ENCODE measurements at places on chromosomes 16 and 17. TPM values are rescaled to one million over a fixed set of nuclear protein-coding genes. Genes with fewer than 3 reads are reported as not detected.

Gene IRX6
- not detected for total RNA-seq

Gene USP43
- total RNA-seq: 2.7 TPM

Gene ITFG1
- total RNA-seq: 38.3 TPM

Gene IRX3
- 28.8 TPM for total RNA-seq

Gene FOXO3B
- not detected for total RNA-seq

Gene GSDMA
- total RNA-seq: not detected

Gene TERB1
- total RNA-seq: not detected

Gene OTOP2
- total RNA-seq: not detected

Gene KRTAP16-1
- not detected for total RNA-seq

Gene PSMD12
- 53.9 TPM for total RNA-seq

Gene RNF112
- not detected for total RNA-seq

Gene HOXB13
- total RNA-seq: 6.1 TPM

- no peak for DNase-seq
Measured at GRCh38 chr16:85041219-85042166, 13.9 kb downstream of the KIAA0513 start.

DNA sequence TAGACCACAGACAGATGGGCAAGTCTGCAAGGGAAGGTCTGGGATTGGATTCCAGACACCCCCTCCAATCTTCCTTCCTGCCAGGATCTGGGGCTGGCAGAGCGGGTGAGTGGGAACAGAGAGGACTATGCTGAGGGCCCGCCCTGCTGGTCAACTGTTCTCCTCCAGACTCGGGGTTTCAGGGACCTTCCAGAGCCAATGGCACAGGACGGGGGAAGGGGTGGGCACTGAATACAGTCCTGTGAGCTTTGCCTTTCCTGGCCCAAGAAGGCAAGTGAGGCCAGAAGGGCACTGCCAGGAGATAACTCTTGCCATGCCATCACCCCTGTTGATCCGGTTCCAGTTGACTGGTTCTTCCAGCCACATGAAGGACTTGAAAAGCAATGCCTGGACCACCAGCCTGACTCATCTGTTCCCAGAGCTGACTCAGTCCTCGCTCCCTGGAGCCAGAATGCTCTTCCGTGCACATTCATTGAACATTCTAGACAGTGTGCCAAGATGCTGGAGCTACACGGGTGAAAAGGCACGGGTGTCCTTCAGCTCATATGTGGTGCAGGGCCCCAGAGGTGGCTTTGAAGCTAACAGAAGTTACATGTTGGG is 533 bp upstream of the MEFV start:
- DNase-seq: peak; percentile 86

- DNase-seq: no peak
Measured at GRCh38 chr17:924711-925475, 54.7 kb downstream of the NXN start.

DNA sequence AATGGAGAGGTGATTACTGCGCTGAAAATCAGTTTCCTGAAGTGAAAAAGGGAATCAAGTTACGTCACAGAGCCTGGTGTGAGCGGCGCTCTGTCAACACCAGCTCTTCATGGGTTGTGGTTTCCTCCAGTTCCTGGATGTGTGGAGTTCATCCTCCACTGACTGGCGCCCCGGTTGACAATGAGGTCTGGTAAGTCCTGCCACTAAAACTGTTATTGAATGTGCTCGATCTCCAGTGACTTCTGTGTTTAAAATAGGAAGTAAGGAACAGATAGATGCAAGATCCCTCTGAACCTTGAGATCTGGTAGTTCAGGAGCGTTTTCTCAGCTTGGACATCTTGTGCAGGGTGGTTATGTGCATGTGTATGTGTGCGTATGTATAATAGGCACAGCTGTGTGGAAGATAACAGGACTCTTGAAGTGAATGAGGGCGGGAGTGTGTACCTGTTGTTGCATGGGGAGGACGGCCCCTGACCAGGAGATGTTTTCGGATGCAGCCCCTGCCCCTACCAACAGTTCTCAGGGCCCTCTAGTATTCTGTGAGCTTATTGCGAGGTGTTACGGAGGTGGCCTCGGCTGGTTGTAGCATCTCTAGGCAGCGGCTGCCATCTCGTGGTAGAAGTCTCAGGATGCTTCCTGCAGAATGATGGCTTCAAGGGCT is 22.0 kb upstream of the GOT2 start:
- DNase-seq: peak; percentile 74

GRCh38 chr17:71572343-71572742 is 548.5 kb upstream of the SOX9 start:
- no peak for DNase-seq

GRCh38 chr17:70378076-70378475 is 208.7 kb downstream of the KCNJ2 start:
- no peak for DNase-seq

GRCh38 chr17:41796121-41796895 is 9.8 kb upstream of the JUP start:
- no peak for DNase-seq

DNA sequence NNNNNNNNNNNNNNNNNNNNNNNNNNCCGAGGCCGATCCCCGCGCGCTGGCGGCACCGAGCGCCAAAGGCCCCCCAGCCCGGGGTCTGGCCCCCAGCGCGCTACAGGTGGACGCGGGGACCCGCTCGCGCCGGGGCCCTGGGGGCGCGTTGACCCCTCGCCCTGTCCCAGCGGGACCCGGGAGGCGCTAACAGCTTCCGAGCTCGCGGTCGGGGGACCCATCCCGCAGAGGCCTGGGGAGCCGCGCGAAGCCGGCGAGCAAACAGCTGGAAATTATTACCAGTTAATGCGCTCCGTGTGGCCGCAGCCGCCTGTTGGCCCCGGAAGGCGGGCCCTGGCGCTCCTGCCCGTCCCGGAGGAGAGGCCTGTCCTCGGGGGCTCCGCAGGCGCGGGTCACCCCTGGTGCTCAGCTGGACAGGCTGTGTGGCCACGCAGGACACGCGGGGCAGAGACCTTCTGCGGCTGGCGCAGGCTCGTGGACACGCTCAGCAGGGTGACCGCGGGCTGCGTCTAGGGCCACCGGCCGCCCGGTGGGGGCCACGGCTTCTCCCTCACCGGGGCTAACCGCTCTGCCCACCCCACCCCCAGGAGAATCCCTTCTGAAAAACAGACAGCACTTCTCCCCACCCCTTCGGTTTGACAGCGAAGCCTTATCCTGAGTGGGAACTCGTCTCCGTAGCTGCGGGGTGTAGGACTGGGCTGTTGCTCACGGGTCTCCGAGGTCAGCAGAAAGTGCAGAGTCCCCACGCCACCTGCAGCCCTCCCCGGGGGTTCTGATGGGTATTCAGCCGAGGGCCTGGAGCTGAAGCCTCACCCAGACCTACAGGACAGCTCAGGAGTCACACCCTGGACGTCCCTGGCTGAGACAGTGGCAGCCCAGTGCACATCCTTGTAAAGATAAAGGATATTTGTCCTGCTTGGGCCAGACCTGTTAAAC is 138.7 kb upstream of the RPH3AL start:
- no peak for DNase-seq

GRCh38 chr17:9090641-9091096 is 69.4 kb downstream of the NTN1 start:
- DNase-seq: peak; percentile 85

- no peak for DNase-seq
Measured at GRCh38 chr16:78703936-78704335, 604.5 kb downstream of the WWOX start.

- DNase-seq: peak; percentile 94
Measured at GRCh38 chr16:86924537-86924936, 346.2 kb downstream of the FOXL1 start.

DNA sequence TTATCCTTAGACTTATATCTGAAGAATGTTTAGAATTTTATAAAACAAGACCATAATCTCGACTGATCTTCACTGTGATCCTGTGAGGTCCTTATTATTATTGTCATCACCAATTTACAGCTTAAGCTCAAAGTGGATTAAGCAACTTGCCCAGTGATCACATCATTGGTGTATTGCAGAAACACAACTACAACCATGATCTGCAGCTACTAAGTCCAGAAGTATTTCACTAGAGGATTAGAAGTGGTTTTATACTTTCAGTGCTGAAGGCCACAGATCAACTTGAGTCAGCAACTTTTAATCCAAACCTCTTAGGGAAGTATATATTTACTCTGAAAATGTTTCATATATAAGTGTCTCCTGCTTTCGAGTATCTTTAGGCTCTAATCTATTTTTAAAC is 624.3 kb upstream of the SOX9 start:
- DNase-seq: no peak

- no peak for DNase-seq
Measured at GRCh38 chr17:64129515-64129764, 504 bp downstream of the ERN1 start.

DNA sequence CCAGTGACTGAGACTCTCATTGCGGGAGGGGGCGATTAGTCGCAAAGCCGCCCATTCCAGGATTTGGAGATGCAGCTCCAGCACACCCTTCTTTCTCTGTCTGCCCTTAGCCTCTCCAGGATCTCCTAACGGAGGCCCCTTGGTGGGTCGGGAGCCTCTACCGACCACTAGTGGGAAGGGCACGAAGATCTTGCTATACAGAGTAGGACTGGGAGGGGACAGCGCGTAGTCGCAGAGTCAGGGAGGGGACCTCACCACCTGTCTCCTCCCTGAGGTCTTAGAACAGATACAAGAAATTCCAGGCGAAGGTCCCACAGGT is 588 bp upstream of the SMTNL2 start:
- no peak for DNase-seq

- no peak for DNase-seq
Measured at GRCh38 chr16:23666571-23667354, 11.9 kb upstream of the PLK1 start.

DNA sequence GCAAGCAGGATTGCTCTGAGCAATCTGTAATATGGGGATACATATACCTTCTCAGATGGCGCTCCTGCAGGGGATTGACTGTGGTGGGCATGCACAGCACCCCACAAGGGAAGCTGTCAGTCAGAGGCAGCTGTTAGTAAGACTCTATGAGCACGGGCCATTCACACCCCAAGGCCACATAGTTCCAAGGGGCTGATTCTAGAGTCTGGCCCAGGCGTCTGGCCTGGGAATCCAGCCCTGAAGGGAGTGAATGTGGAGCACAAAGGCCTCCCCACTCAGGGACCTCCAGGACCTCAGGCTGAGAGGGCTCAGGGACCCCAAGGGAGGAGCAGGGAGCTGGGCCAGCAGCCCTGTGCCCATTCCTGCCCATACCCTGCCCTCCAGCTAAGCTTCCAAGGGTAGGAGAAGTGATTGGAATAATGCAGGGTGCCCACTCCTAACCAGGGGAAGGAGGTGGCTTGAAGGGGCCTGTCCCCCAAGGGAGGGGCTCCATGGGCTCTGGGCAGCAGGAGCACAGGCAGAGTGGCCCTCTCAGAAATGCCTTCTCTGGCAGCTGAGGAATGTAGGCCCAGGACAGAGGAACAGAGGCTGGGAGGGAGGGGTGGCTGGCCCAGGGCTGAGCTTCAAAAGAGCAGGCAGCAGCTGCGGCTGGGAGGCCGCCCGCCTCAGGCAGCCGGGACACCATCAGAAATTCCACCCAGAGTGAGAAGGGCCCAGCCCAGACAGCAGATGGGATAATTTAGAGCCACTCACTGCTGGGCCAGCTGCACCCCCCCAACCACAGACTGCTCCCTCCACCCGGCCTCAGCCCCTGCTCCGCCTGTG is 48.9 kb upstream of the MRPS23 start:
- DNase-seq: no peak

- peak; percentile 58 for DNase-seq
Measured at GRCh38 chr16:56789360-56789759, 59.4 kb downstream of the NUP93 start.

GRCh38 chr17:2028737-2029136 is 1.2 kb upstream of the DPH1 start:
- DNase-seq: no peak

DNA sequence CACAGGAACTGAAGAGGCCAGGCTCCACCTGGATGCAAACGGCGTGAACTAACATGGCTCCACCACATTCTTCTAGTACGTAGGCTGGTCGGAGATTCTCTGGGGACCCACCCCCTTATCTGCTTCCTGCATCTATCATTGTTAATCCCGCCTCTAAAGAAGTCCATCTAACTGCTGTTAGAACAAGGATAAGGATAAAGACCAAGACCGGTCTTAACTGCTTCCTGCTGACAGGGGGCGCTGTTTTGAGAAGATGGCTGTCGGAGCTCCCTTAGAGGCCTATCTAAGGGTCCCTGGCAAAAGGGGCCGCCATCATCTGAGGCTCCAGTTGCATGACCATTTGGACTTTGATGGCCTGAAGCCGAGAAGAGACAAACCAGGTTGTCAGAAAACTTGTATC is 25.8 kb upstream of the TNFSF12 start:
- no peak for DNase-seq

- no peak for DNase-seq
Measured at GRCh38 chr16:72785886-72786285, 262.0 kb downstream of the ZFHX3 start.

DNA sequence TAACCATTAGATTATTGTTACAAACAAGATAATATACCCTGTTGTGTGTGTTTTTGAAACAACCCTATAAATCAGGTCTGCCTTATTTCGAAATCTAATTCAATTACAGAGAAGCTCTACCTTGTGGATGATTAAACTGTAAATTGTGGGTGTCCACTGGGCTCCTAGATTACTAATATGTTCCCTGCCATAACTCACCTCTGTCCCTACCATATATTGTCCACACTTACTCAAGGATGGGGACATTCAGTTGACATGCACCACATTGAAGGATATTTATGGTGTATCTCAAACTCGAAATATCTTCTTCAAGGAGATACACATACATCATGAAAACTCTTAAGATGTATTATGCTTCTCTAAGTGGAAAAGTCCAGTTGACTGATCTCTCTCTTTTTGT is 617.6 kb upstream of the EEF2KMT start:
- no peak for DNase-seq

DNA sequence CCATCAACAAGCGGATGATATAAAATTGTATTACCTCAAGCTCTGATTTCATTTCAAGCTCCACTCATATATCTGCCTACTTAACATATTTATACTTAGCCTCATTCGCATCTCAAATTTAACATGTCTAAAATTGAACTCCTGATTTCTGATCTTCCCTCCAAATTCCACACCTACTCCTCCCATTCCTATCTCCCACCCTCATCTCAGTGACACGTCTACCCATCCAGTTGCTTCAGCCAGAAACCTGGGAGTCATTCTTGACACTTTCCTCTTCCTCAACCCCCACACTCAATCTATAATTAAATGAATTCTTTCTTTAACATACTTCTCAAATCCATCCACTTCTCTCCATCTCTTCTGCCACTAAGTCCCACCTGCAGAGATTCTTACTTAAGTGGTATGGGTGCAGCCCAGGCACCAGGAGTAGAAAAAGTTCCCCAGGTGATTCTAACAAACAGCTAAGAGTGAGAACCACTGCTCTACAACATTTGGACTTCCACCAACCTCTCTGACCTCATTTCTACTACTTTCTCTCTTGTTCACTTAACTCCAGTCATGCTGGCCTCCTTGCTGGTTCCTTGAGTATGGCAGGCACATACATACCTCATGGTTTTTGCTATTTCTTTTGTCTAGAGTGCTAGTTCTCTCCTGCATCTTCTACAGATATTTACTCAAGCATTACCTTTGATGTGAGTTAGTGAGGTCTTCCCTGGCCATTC is 18.1 kb downstream of the SPOP start:
- DNase-seq: no peak

- DNase-seq: no peak
Measured at GRCh38 chr17:1724869-1725641, 551 bp downstream of the WDR81 start.
